ENCODE measurements at places on chromosomes 1 and 21.

DNA sequence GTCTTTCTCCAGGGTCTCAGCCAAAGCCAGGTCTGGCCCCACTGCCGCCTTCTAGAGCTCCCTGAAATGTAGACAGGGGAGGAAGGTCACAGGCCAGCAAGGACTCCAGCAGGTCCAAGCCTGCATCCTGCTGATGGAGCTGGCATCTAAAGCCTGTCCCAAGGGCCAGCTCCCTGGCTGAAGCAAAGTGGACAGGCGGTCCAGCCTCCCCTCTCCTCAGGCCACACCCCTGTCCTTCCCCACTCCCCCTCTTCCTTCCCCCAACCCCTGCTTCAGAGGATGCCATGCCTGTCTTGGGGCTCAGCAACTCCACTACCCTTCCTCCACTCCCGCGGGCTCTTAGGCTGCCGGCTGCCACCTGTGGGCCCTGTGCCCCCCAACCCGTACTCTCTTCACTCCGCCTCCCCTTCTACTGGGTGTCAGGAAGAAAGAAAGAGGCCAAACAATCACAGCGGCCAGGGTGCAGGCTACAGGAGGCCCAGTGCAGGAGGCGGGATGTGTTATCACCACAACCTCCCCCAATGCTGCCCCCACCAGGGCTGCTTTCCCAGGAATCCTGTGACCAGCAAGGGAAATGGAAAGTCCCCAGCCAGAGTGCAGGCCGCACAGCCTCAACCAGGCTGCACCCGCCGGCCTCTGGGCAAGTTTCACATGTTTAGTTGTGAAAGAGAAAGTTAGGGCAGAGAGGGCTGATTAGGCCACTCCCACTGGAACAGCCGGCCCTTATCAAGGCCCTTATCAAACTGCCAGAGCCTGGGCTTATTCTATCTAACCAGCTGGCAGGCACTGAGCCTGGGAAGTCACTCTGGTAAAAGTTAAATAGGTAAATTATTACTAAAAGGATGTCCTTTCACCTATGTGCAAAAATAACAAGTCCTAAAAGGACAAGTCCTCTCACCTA is 34.1 kb downstream of the ACOT7 start:
- DNase-seq: peak; percentile 40

- no peak for DNase-seq
These were observed 69.6 kb upstream of the B3GALNT2 start for GRCh38 chr1:235573880-235574279.

- DNase-seq: no peak
These were observed 49.6 kb downstream of the ANGPTL1 start for GRCh38 chr1:178821134-178821866.

DNA sequence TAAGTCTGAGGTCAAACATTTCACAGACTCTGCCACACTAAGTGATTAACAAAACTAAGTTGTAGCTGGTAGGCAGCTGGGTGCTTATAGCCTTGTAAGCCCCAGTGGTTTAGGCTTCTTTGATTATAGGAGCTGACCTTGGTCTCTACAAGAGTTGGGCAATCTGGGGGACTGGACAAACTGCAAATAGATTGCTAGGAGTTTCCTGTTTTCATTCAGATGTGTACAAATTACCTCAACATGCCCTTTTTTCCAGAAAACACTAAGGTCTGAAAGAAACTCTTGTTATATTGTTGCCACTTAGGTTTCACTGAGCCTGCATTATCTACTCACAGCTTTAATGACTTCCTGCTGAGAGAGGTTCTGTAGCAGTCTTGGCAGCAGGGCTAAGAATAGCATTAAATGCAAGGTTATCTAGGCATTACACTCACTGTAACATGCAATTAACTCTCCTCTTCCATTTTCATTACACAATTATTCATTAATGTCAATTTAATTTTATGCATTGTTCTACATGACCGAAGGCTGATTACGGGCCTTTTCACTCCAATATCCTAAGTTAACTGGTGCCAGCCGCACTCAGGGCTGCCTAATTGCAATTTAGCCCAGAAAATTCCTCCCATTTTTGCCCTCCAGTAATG is 314.0 kb downstream of the LMO4 start:
- no peak for DNase-seq

DNA sequence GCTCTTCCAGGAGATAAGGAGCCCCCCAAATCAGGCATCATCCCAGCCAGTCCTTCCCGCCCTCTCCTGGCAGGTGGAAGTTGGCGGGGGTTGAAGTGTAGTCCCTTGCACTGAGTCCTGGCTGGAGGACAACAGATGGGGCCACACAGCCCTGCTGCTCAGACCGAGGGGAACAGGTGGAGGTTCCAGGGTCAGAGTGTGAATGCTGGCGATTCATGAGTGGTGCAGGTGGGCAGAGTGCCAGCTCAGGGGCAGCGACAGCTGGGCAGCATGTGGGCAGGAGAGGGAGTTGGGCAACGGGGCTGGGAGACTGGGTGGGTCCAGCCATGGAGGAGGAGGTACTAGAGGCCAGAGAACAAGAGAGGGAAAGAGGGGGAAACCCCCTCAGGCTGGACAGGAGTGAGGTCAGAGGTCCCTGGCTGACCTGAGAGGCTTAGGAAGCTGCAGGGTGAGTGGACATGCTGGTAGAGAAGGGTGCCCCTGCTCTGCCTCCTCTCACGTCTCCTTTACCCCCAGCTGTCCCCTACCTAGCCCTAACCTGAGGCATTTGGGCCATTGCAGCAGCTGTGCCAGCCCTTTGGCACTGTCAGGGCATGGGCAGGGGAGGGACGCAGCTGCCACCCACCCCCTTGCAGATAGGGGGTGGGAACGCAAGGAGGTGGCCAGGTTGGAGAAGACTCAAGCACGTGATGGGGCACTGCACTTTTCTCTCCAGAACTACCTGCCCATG is 11.3 kb upstream of the ADORA1 start:
- DNase-seq: no peak
